CD4-positive, CD25-positive, alpha-beta regulatory T cell (primary cell): ENCODE measurements at places on chromosomes 4 and X. TPM values are rescaled to one million over a fixed set of nuclear protein-coding genes. Genes with fewer than 3 reads are reported as not detected.
A peak's percentile ranks its signal among the peaks of the same experiment; 100 is the strongest.

- no peak for DNase-seq
Observed at GRCh38 chrX:129933700-129934099, 27.7 kb downstream of the UTP14A start.

- no peak for DNase-seq
Observed at GRCh38 chr4:70838204-70838603, 1.5 kb downstream of the GRSF1 start.

DNA sequence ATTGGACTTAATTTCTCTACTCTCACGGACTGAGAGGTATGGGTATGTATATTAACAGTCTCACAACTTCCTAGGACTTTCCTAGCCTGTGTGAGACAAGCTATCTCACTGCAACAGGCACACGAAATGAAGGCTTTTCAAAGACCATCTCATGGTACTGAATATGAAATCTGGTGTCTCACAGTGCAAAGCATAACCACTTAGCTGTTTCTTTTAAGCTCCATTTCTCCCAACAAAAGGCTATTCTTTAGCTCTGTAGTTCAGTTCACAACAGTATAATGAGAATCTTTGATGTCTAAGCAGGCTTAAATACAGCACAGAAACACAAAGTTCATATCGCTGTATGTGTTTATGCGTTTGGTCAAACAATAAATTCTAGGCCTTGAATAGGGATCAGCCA, 116.2 kb upstream of the PCDH18 start:
- no peak for DNase-seq

DNA sequence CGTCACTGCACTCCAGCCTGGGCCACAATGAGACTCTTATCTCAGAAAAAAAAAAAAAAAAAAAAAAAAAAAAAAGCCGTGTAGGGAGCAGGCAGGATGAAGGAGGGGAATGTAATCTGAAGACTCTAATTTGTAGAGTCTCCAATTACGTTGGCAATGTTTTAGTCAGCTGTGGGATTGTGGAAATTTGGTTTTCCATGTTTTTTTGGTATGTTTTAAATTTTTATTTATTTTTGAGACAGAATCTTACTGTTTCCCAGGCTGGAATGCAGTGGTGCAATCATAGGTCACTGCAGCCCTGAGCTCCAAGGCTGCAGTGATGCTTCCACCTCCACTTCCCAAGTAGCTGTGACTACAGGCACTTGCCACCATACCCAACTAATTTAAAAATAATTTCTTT, 56.5 kb downstream of the NSD2 start:
- no peak for DNase-seq

DNA sequence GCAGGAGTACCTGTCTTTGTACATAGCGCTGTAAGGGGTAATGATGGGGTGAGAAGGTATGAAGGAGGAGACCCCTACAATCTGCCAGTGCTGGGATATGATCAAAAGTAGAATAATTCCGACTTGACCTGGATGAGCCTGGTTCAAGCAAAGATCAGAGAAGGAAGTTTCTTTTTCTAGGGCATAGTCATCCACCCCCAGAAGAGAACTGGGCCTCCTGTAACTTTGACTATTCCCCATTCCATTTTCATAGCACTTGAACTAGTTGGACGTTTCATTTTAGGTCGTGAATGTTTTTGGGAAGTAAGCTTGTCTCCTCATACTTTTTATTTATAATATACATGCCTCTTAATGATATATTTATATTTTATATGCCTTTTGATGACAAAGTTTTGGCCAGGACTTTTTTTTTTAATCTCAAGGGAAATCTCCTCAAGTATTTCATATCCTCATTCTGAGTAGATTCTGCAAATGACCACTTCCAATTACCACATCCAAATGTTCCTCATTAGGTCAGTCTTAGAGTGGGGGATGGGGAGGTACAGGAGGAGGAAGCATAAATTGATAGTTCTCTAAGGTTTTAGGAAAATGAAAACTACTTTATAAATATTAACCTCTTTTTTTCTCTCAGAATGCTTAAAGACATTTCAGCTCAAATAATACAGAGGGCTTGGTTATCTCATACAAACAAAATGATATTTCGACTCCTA, 3.5 kb downstream of the CXorf58 start:
- no peak for DNase-seq

DNA sequence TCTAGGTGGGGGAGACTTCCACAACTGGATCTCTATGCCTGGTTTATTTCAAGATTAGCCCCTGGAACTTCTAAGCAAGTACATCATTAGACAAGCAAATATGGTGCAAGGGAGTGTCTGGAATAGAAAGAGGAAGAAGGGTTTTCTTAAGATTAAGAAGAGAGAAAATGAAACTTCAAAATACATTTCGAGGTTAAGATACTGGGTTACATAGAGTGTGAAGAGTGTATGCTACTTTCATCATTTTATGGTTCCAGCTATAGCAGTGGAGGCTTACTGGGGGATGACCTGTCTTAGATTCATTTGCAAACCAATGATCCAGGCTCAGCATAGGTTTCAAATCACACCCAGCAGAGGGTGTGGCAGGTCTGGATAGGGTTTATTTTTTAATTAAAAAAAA, 144.4 kb upstream of the GATB start:
- no peak for DNase-seq

- no peak for DNase-seq
Observed at GRCh38 chr4:145623831-145624230, 4.6 kb downstream of the MMAA start.

DNA sequence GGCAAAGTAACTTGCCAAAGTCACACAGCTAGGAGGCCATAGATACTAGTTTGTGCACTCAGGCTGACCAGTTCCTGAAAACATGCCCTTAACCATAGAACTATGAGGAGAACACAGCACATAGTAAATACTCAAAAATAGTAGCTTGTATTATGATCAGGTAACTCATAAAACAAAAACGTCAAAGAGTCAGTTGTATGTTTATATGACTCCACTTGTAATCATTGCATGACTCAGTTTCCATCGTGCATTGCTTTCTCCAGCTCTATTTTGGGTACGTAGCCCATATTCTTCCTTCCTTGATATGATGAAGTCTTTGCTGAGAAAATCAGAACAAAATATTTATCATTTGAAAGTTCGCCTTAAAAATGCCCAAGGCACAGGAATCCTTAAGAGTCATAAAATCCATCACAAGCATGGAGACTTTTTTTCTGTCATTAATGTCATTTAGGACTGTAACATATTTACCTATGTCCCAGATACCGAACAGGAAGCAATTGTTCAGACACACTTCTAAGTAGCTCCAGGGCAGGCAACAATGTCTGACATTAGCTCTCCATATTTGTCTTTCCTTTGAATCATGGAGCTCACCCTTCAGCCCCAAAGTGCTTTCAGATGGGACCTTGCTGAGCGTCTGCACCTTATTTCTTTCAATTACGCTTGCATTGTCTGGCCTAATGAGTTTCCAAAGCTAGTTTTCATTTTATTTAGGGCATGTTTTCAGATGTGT, 11.2 kb upstream of the MID1 start:
- no peak for DNase-seq

The ZCCHC4 gene
- 9.5 TPM for total RNA-seq

The TBX22 gene
- total RNA-seq = not detected

DNA sequence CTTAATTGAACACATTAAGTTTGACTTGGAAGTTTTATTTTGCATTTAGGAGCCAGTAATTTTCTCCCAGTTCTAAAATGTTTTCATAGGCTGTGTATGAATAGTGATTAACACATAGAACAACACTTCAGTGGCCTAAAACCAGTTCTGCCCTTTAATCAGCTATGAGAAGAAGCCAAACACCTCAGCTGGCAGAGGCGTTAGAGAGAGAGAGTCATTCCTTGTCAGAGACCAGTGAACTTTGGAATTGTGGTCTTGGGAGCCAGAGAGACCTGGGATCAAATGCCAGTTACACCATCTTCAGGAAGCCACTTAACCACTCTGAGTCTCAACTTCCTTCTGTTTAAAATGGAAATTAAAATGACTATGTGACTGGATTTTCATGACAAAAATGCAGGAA, 39.3 kb upstream of the PRPS2 start:
- no peak for DNase-seq

The PNMA3 gene
- total RNA-seq = 9.9 TPM

GRCh38 chr4:74014332-74014731, 15.9 kb upstream of the CXCL5 start:
- DNase-seq = no peak

The MBNL3 gene
- total RNA-seq = 14.0 TPM

The SUPT20HL2 gene
- not detected for total RNA-seq

The NSG1 gene
- total RNA-seq = 0.62 TPM

DNA sequence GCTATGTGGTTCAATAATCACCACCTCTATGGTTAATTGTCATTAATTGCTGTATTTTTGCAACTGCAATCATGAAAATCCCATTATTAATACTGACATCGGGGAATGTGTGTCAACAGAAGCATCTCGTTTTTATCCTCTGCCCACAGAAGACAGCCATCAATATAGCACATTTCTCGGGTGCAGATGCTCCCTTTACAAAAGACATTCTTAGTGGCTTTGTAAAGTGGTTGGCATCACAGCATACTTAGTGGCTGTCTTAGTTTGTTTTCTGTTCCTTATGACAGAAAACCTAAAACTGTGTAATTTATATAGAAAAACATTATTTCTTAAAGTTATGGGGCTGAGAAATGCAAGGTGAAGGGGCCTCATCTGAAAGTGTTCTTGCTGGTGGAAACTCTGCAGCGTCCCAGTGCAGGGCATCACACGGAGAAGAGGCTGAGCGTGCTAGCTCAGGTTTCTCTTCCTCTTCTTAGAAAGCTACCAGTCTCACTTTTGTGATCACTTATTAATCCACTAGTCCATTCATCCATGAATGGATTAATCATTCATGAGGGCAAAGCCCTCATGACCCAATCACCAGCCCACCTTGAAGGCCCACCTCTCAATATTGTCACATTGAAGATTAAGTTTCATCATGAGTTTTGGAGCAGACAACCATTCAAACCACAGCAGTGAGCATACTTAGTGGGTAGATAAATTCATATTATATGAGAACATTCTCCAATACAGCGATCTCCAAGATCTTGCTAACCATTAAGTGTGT, 1067.7 kb upstream of the PABPC4L start:
- DNase-seq = no peak

DNA sequence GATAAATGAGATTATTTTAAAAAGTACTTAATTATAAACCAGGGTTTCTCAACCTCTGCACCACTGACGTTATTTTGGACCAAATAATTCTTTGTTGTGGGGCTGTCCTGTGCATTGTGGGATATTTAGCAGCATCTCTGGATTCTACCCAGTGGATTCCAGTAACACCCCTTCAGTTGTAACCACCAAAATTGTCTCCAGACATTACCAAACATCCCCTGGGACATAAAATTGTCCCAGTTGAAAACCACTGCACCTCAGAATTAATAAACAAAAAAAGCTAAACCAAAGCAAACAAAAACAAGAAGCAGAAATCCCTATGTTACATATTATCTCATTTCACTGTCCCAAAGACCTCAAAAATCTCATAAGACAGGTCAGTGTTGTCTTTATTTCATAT, 54.2 kb upstream of the GIMD1 start:
- DNase-seq = no peak

The KIF4A gene
- 0.42 TPM for total RNA-seq

The PPP4R3C gene
- total RNA-seq = not detected

DNA sequence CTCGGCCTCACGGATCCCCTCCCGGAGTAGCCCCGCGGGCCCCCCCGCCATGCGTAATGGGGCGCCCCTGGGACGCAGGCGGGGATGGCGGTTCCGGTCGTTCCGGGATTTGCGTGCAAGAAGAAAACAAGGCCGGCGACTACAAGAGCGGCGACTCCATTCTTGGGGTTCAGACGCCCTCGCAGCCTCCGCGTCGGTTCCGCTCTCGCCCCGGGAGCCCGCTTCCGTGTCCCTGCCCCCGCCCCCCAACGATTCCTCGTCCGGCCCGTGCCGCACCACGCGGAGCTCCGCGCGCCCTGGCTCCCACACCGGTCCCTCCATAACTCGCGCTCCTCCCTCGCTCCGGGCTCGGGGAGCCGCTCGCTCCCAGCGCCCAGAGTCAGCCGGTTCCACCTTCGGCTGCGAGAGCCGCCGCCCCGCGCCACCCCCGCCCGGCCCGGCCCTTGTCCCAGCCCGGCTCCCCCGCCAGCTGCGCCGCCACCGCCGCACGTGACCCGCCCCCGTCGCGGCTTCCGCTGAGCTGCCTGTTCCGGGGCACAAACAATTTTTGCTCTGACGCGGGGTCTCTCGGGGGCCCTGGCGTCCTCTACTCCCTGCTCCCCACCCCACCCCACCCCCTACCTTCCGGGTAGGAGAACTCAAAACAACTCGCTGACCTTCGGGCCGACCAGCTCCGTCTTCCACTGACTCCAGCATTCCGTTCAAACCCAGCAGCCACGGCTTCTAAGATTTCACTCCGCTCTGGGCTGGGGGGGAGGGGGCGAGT, 78.8 kb upstream of the BCOR start:
- peak; percentile 82 for DNase-seq
